Activated CD8-positive, alpha-beta memory T cell treated with anti-CD3 and anti-CD28 coated beads, Interleukin-2, amount 10 ng/mL, durations not matched to agents 7 days and 5 days (primary cell): ENCODE measurements at places on chromosomes 3 and 15. TPM values are rescaled to one million over a fixed set of nuclear protein-coding genes. Genes with fewer than 3 reads are reported as not detected.

GRCh38 chr3:197023241-197023997, 6.2 kb downstream of the MELTF start:
- no peak overlapping the region for H3K4me3 ChIP-seq
- peaks cover 17% of the 10 kb centered on the region for H3K27me3 ChIP-seq
- no peak overlapping the region for H3K27ac ChIP-seq
- no peak for DNase-seq

The ZDHHC3 gene
- 54.0 TPM for total RNA-seq

The NSMCE3 gene
- total RNA-seq, result 9.2 TPM

GRCh38 chr3:12187448-12188327, 29.0 kb upstream of the TIMP4 start:
- peak; percentile 89 for DNase-seq
- peak overlapping the region; percentile 92 for H3K27ac ChIP-seq
- no peaks in the 10 kb centered on the region for H3K36me3 ChIP-seq
- peaks cover 45% of the 10 kb centered on the region for H3K4me1 ChIP-seq
- peaks cover 3% of the 10 kb centered on the region for H3K27me3 ChIP-seq

DNA sequence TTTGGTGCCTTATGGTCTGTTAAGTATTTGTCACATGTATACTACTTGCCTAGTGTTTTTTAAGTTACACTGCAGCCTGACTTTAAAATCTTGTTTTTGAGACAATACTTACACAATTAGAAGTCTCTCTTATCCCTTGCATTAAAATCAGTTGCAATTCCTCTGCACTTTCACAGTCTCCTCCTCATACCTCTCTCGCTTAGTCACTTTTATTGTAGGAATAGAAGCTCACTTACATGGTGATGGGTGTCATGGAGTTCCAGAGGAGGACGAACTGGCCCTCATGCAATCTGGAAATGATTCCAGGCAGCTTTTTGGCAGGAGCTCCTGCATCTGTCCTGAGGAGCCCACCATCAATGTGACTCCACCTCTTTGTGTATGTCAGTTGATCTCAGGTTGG, 238.4 kb upstream of the TBC1D5 start:
- H3K27me3 ChIP-seq, result peaks cover 15% of the 10 kb centered on the region
- H3K4me1 ChIP-seq, result no peaks in the 10 kb centered on the region
- no peak for DNase-seq
- no peak overlapping the region for H3K27ac ChIP-seq
- H3K36me3 ChIP-seq, result no peaks in the 10 kb centered on the region

GRCh38 chr3:24111711-24112110, 166.6 kb downstream of the NR1D2 start:
- no peak overlapping the region for H3K27ac ChIP-seq
- no peaks in the 10 kb centered on the region for H3K36me3 ChIP-seq
- H3K4me1 ChIP-seq, result no peaks in the 10 kb centered on the region
- no peak for DNase-seq
- H3K4me3 ChIP-seq, result no peak overlapping the region
- peaks cover 3% of the 10 kb centered on the region for H3K27me3 ChIP-seq

- no peaks in the 10 kb centered on the region for H3K36me3 ChIP-seq
- H3K4me3 ChIP-seq, result no peak overlapping the region
- H3K27ac ChIP-seq, result no peak overlapping the region
- DNase-seq, result no peak
Measured at GRCh38 chr3:7290077-7290825, 429.3 kb downstream of the GRM7 start.

- H3K4me1 ChIP-seq, result no peaks in the 10 kb centered on the region
- H3K4me3 ChIP-seq, result no peak overlapping the region
- no peaks in the 10 kb centered on the region for H3K27me3 ChIP-seq
- H3K27ac ChIP-seq, result no peak overlapping the region
Measured at GRCh38 chr15:76791511-76791910, 113.6 kb downstream of the SCAPER start.

The ATP13A4 gene
- 6.5 TPM for total RNA-seq

- no peak for DNase-seq
- H3K4me1 ChIP-seq, result no peaks in the 10 kb centered on the region
- H3K4me3 ChIP-seq, result no peak overlapping the region
- peaks cover 22% of the 10 kb centered on the region for H3K36me3 ChIP-seq
- H3K27me3 ChIP-seq, result no peaks in the 10 kb centered on the region
Measured at GRCh38 chr3:188807006-188807405, 364.8 kb upstream of the TPRG1 start.

- H3K36me3 ChIP-seq, result no peaks in the 10 kb centered on the region
- H3K4me1 ChIP-seq, result peaks cover 16% of the 10 kb centered on the region
Measured at GRCh38 chr3:15522016-15522415, 510 bp upstream of the COLQ start.

The PCSK6 gene
- total RNA-seq, result 0.44 TPM

The PARP3 gene
- 15.8 TPM for total RNA-seq

DNA sequence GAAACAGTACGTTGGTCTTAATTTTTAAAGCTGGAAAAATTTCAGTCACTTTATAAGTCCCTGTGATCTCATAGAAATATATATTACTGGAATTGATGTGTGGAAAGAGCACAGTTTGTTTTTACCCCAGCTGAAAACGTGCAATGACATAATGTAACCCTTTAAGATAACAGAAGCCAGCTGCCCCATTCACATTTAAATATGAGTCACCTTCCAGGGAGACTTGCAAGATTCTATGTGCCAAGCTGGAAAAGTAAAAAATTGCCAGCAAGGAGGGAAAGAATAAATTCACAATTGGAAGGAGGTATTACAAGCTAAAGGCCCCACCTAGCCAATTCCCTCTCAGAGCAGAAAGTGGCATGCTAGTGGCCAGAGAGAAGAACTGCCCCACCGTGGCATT, 50.2 kb downstream of the SAMMSON start:
- no peaks in the 10 kb centered on the region for H3K36me3 ChIP-seq
- H3K4me1 ChIP-seq, result no peaks in the 10 kb centered on the region
- no peak for DNase-seq
- H3K27ac ChIP-seq, result no peak overlapping the region
- H3K4me3 ChIP-seq, result no peak overlapping the region

The ARHGEF26 gene
- 0.23 TPM for total RNA-seq

DNA sequence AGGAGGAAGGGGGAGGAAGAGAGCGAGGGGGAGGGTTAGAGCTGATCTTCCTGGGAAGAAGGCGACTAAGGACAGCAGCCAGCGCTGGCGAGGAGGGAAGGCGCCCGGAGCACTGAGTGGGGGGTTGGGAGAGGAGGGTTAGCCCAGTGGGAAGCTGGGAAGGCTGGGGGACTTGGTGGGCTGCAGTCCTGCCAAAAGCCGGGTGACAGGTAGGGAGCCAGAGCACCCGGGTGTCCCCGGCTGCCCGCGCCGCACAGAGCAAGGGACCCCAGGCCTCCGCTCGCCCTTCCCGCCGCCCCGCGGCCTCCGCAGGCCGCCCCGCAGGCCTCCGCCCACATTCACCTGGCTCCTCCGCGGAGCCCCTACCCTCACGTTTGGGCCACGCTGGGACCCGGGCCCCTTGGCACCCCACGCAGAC, 448 bp downstream of the SLC12A8 start:
- DNase-seq, result no peak
- peaks cover 55% of the 10 kb centered on the region for H3K27me3 ChIP-seq
- no peak overlapping the region for H3K27ac ChIP-seq

GRCh38 chr3:25575001-25575400, 89.7 kb downstream of the TOP2B start:
- H3K4me1 ChIP-seq, result no peaks in the 10 kb centered on the region
- H3K4me3 ChIP-seq, result no peak overlapping the region
- no peak overlapping the region for H3K27ac ChIP-seq
- H3K27me3 ChIP-seq, result peaks cover 3% of the 10 kb centered on the region
- no peaks in the 10 kb centered on the region for H3K36me3 ChIP-seq

The SOX14 gene
- not detected for total RNA-seq

DNA sequence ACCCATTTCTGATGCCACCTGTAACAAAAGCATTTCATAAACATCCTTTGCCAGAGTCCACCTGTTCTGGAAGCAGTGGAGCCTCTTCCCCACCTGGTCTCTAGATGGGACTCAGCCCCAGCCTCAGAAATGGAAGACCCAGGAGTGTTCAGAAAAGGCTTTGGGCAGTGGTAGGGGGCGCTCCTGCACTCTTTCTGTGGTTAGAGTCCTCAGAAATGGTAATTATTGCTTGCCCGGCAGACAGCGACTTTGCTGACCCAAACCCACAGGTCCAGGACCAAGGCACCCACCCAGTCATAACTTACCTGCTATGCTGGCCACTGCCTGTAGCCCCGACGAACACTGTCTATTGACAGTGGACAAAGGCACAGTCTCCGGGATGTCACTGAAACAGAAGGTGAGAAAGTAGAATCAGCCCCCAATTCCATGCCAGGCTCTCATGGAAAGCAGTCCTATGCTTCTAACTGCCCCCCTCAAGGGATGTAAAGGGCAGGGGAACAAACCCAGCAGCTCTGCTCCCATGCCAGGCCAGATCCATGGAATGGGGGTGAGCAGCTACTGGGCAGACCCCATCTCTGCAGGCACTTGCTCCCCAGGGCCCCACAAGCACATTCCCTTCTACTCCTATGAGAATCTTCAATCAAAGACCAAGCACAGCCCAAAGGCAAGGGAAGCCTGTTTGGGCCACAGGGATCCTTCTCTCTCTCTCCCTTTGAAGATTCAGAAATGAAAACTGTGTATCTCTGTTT, 5.1 kb downstream of the ACAA1 start:
- no peak for DNase-seq
- H3K4me1 ChIP-seq, result peaks cover 31% of the 10 kb centered on the region
- peaks cover 55% of the 10 kb centered on the region for H3K36me3 ChIP-seq
- peak overlapping the region; percentile 40 for H3K27ac ChIP-seq
- no peaks in the 10 kb centered on the region for H3K27me3 ChIP-seq

The GOLGA6L9 gene
- total RNA-seq, result 2.9 TPM

GRCh38 chr15:41284427-41285177, 47.8 kb downstream of the OIP5 start:
- no peak for DNase-seq
- peaks cover 51% of the 10 kb centered on the region for H3K4me1 ChIP-seq
- H3K27ac ChIP-seq, result peak overlapping the region; percentile 95
- H3K4me3 ChIP-seq, result peak overlapping the region; percentile 94

The SLC22A14 gene
- not detected for total RNA-seq

The PLSCR2 gene
- total RNA-seq, result not detected

DNA sequence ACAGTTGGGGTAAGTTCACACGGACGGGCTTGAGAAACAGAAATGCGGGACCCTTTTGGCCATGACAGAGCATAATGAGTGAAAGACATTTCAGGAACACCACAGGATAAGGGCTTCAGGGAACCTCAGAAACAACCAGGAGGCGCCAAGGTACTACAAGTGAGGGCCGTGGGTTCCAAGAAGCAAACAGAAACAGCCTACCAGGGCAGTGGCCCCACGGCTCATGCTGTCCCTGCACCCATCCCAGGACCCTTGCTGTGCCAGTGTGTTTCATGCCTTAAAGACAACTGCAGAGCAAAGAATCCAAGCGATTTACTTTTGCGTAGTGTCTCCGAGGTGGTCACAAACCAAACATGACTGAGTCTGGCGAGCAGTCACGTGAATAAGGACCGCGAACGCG, 54.0 kb downstream of the RUBCN start:
- peaks cover 11% of the 10 kb centered on the region for H3K4me1 ChIP-seq
- peaks cover 42% of the 10 kb centered on the region for H3K36me3 ChIP-seq
- DNase-seq, result no peak
- H3K27ac ChIP-seq, result no peak overlapping the region
- H3K4me3 ChIP-seq, result no peak overlapping the region

GRCh38 chr3:131231710-131232389, 149.7 kb upstream of the NUDT16 start:
- no peaks in the 10 kb centered on the region for H3K36me3 ChIP-seq
- H3K27me3 ChIP-seq, result no peaks in the 10 kb centered on the region
- no peaks in the 10 kb centered on the region for H3K4me1 ChIP-seq
- no peak for DNase-seq
- H3K4me3 ChIP-seq, result no peak overlapping the region
- H3K27ac ChIP-seq, result no peak overlapping the region

GRCh38 chr3:49880581-49881315, 11.0 kb upstream of the CAMKV start:
- H3K36me3 ChIP-seq, result no peaks in the 10 kb centered on the region
- no peak overlapping the region for H3K4me3 ChIP-seq
- no peak overlapping the region for H3K27ac ChIP-seq
- DNase-seq, result no peak
- no peaks in the 10 kb centered on the region for H3K27me3 ChIP-seq

GRCh38 chr3:126617571-126617970, 37.4 kb downstream of the TXNRD3 start:
- peaks cover 2% of the 10 kb centered on the region for H3K36me3 ChIP-seq
- no peak overlapping the region for H3K4me3 ChIP-seq

GRCh38 chr3:172709774-172710663, 848 bp downstream of the NCEH1 start:
- H3K4me1 ChIP-seq, result peaks cover 22% of the 10 kb centered on the region
- H3K36me3 ChIP-seq, result no peaks in the 10 kb centered on the region
- DNase-seq, result no peak
- peak overlapping the region; percentile 96 for H3K4me3 ChIP-seq

The GOLGA6A gene
- total RNA-seq, result not detected

GRCh38 chr15:64562003-64562640, 101.7 kb downstream of the ZNF609 start:
- peaks cover 15% of the 10 kb centered on the region for H3K36me3 ChIP-seq
- DNase-seq, result no peak
- H3K27me3 ChIP-seq, result no peaks in the 10 kb centered on the region
- H3K4me3 ChIP-seq, result no peak overlapping the region

- no peaks in the 10 kb centered on the region for H3K27me3 ChIP-seq
- no peak overlapping the region for H3K27ac ChIP-seq
Measured at GRCh38 chr15:28933710-28934445, 48.1 kb downstream of the APBA2 start.
